ENCODE measurements at places on chromosomes 2 and 18. TPM values are rescaled to one million over a fixed set of nuclear protein-coding genes. Genes with fewer than 3 reads are reported as not detected.

DNA sequence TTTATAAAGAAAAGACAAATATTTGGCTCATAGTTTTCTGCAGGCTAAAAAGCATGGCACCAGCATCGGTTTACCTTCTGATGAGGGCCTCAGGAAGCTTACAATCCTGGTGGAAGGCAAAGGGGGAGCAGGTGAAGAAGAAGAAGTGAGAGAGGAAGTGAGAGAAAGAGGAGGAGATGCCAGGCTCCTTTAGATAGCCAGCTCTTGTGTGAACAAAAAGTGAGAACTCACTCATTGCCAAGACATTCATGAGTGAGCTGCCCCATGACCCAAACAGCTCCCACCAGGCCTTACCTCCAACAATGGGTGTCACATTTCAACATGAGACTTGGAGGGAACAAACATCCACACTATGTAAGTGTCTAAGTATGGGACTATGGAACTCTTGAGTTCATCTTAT is 14.3 kb downstream of the CCDC150 start:
- no peak for DNase-seq

GRCh38 chr2:25228848-25229278 is 60.5 kb upstream of the POMC start:
- no peak for DNase-seq

GRCh38 chr2:28613633-28614501 is 118.0 kb downstream of the PLB1 start:
- DNase-seq = no peak

The SKA1 gene
- polyA plus RNA-seq = 18.1 TPM

DNA sequence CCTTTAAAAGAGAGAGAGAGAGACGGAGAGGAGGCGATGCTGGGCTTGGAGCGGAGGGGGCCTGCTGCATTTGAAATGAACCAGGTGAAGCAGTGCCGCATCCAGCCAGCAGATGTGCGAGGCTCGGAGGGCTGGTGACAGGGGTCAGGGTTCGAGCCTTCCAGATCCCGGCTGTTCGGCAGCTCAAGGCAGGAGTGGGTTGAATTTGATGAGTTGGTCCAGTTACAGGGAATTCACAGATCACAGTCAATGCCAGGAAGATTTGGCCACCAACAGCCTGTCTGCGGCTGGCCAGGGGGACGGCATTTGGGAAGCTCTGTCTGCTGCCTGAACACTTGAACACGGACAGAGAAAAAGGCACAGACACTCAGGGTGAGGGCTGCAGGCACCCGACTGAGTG is 48.6 kb downstream of the PTGR3 start:
- DNase-seq = no peak

GRCh38 chr2:217399291-217399690 is 539.4 kb upstream of the TNP1 start:
- no peak for DNase-seq

The GALR1 gene
- 0.10 TPM for polyA plus RNA-seq

The PSMA8 gene
- polyA plus RNA-seq = not detected

The FN1 gene
- polyA plus RNA-seq = 1,474 TPM

- peak; percentile 57 for DNase-seq
Measured at GRCh38 chr2:43073401-43073825, 153.0 kb downstream of the ZFP36L2 start.

- DNase-seq = no peak
Measured at GRCh38 chr2:233424154-233424951, 70.1 kb downstream of the DGKD start.

GRCh38 chr2:216548901-216549331 is 50.3 kb downstream of the RPL37A start:
- no peak for DNase-seq

The AGBL5 gene
- polyA plus RNA-seq = 55.3 TPM

DNA sequence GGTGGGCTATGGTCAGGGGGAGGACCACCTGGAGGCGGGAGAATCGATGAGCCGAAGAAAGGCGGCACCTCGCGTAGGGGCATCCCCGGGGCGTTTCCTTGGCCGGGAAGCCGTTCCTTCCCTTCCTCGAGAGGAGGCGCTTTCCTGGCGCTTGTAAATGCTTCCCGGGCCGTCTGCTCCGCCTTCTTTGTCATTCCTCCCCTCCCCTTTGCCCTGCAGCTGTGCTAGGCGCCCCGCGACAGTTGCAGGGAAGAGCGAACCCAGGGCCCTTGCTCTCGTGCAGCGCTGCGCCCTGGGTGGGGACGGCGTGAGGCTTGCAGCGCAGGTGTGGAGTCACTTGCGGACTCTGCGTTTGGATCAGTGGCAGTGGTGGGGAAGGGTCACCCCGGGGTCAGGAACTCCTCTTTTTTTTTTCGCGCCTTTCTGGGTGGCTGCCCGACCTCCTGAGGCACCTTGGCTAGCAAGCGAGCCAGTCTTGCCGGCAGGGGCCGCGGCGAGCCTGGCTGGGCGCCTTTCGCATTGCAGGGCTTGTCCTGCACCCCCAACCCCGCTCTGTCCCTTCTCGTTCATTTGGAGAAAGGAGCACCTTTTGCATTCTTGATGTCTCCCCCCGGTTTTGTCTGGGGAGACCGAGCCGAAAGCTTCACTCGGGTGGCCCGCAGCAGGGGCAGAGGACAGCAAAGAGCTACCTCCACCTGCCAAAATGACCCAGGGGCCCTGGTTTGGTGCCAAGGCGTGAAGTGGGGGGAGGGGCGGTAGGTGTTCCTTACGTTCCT is 858 bp downstream of the KCNS3 start:
- peak; percentile 64 for DNase-seq

GRCh38 chr18:71673498-71673897 is 870.6 kb downstream of the CBLN2 start:
- no peak for DNase-seq

The FBXO36 gene
- 5.9 TPM for polyA plus RNA-seq

- DNase-seq = no peak
Measured at GRCh38 chr2:98145070-98145469, 58.1 kb downstream of the VWA3B start.

GRCh38 chr18:76507830-76508385 is 12.9 kb upstream of the ZNF516 start:
- no peak for DNase-seq

- no peak for DNase-seq
Measured at GRCh38 chr2:231425291-231425810, 29.8 kb downstream of the B3GNT7 start.

GRCh38 chr2:236627193-236627592 is 57.6 kb downstream of the ACKR3 start:
- no peak for DNase-seq

The MERTK gene
- 17.6 TPM for polyA plus RNA-seq

GRCh38 chr2:68391869-68392268 is 26.8 kb downstream of the PLEK start:
- DNase-seq = no peak

DNA sequence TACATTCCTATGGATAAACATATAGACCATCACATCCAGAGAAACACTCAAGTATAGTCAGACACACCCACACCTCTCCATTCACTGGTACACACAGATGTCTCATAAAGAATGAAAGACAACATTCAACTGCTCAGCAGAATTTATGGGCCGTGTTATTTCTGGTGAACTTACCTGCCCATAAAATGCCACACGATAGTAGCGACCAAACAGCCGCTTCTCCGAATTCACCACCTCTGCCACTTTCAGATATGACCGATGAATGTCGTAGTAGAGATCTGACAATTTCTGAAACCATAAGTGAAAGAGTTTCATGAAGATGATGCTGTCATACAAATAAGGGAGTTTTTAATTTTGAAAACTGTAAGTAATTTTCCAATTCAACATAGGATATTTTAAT is 70.7 kb upstream of the CCDC195 start:
- no peak for DNase-seq

DNA sequence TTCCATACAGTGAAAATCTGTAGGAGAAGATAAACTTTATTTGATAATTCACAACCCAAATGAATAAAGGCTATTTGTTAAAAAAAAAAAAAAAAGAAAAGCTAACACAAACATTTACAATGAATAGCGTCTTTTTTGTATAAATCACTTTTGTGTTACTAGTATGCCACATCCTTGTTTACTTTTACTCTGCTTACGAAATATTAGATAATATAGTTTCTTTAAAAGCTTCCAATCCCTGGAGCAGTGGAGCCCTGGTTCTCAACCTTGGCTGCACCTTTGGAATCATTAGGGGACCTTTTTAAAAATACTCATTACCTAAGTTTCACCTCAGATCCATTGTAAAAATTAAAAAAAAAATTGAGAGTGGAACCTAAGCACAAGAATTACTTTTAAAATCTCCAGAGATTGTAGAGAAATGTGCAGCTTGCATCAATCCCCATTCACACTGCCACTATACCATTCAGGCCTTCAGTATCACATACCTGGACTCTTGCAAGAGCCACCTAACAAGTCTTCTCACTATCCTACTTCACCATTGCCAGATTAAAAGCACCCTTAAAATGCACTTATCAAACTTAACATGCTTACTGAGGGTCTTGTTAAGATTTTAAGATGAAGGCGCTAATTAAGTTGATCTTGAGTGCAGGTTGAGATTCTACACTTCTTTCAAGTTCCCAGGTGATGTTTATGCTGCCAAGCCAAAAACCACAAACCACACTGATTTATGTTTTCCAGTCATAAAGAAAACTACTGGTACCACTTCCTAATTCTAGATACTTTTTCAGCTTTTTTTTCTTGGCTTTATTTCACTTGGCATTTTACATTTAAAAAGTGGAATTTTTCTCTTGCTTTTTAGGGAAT is 59.7 kb upstream of the ZC3H15 start:
- DNase-seq = no peak

The ACADL gene
- 24.5 TPM for polyA plus RNA-seq

- no peak for DNase-seq
Measured at GRCh38 chr2:242063436-242063835, 193.9 kb downstream of the RTP5 start.

- no peak for DNase-seq
Measured at GRCh38 chr2:42904576-42904876, 112.1 kb upstream of the HAAO start.

The NYAP2 gene
- polyA plus RNA-seq = 0.05 TPM

GRCh38 chr2:237411683-237412423 is 2.1 kb downstream of the COL6A3 start:
- no peak for DNase-seq

DNA sequence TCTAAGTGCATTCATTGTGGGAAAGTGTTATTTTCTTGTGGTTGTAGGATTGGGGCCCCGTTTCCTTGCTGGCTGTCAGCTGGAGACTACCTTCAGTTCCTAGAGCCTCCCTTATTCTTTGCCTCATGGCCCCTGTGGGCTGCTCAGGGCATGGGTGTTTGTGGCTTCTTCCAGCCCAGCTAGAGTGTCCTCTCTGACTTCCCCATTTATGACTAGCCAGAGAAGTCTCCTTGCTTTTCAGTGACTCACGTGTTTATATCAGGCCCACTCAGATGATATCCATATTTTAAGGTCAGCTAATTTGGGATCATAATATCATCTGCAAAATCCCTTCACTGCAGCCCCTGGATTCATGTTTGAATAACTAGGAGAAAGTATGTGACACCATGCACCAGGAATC is 62.8 kb downstream of the DTNA start:
- no peak for DNase-seq

- DNase-seq = no peak
Measured at GRCh38 chr2:163319006-163319405, 416.8 kb downstream of the FIGN start.

DNA sequence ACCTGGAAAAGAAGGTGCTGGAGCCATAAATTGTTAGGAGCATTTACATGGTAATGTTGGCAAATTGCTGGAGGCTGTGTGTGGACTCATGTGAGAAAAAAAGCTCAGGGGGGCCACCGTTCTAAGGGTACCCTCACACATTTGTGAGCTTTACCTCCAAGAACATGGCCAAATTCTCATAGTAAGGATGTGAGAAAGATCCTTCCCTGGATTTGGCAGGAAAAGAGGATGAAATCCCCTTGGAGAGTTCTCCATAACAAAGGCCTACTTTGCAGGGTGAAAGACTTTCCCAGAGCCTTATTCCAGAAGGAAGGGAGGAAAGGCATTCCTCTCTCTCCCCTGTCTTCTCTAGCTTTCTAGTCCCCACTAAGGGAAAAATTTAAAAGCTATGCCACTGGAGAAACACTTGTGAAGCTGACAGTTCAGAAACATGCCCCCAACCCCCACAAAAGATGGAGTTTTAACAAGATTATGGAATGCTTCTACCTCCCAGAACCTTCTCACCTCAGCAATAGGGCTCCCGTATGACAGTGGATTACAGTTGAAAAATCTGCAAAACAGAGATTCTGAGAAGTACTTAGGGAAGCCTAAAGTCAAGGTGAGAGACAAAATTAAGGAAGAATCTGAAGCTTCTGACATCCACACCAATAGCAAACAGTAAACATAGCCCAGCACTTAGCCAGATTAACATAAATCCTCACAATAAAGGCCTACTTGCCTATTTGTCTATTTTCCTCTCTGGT is 20.2 kb upstream of the ERMN start:
- no peak for DNase-seq

- DNase-seq = no peak
Measured at GRCh38 chr2:120452945-120453634, 107.2 kb downstream of the INHBB start.

The LOXHD1 gene
- 0.90 TPM for polyA plus RNA-seq

- no peak for DNase-seq
Measured at GRCh38 chr2:80322958-80323357, 18.4 kb upstream of the LRRTM1 start.

DNA sequence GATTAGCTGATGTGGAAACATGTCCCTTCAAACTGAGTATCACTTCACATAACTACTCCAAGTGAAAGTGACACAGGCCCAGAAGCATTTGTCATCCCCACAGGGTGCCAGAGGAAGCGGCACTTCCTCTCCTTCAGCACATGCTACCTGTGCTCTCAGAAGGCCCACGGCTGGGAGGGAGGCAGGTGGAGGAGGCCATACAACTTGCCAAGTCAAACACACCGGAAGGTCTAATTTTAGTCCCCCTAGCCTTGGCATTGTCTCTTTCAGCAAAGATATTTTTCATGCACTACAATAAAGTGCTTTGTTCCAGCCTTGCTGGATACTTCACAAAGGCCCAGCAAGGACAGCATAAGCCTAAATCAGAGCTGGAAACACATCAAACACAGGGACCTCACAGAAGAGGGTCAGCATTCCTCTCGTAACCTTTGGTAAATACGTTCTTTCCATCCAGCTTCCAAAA is 38.0 kb downstream of the VSNL1 start:
- no peak for DNase-seq

DNA sequence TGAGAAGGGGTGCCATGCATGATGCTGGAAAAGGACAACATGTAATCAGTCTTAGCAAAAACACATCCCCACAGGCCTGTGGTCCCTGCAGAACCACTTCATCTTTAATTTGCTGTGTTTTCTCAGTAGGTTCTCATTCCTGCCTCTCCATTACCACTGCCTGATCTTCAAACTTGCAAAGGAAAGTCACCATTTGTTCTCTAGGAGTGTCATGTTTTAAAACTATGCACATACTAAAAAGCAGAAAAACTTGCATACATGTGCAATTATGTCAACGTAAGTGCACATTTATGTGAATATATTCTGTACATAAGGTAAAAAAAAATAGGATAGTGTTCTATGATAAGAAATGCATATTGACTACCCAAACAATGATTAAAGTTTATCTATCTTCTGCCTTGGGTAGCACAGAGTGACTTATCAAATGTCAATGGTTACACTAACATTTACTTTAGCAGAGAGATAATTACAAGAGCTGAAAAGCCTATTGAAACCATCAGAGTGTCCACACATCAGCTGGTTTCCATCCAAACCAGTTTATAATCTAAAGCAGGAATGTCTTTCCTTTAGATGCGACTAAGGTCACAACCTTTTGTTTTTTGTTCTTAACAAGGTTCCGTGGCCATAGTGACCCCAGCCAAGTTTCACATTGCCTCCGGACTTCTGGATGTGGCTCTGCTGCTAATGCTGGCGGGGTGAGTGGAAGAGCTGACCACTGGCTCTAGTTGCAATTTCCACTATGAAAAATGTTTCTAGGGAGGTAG is 58.7 kb upstream of the RMDN2 start:
- no peak for DNase-seq

GRCh38 chr2:152189622-152190495 is 14.3 kb upstream of the STAM2 start:
- peak; percentile 56 for DNase-seq

Data from right lung (tissue), 10 donors.